Activated naive CD4-positive, alpha-beta T cell treated with anti-CD3 and anti-CD28 coated beads, Interleukin-2, amount 50 U/mL, for 16 hours (primary cell): ENCODE measurements at places on chromosomes 7 and 10.

- no peak for DNase-seq
Measured at GRCh38 chr7:17709599-17709998, 230.7 kb downstream of the SNX13 start.

GRCh38 chr10:75186310-75186709 lies 24.3 kb upstream of the VDAC2 start:
- no peak for DNase-seq

- no peak for DNase-seq
Measured at GRCh38 chr10:119407254-119407777, 135.2 kb downstream of the RGS10 start.

DNA sequence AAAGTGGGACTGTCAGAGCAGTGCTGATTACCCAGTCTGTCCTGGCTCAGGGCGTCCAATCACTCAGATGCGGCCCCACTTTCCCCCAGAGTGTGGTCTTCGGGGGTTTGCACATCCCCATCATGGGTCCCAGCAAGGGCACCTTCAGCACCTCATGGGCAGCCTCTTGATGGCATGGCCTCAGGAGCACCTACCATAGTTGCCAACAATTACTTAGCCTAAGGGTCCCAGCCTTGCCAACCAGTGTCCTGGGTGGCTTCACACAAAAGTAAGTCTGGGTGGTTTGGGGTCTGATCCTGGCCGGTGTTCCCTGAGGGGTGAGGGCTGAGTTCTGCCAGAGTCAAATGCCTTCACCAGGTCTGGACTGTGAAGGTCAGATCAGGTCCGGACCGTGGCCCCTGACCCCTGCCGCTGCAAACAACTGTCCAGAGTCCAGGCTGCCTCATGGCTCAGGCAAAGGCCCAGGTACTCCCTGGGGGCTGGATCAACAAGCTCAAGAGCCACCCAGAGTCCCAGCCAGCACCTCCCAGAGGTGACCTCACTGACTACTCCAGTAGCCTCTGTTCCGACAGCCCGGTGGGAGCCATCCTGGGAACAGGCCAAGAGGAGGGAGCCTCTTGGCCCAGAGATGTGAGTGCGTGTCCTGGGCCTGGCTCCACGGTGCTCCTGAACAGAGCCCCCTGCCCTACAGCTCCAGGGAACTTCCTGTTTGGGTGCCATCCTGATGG lies 6.2 kb upstream of the MARVELD1 start:
- DNase-seq = no peak

DNA sequence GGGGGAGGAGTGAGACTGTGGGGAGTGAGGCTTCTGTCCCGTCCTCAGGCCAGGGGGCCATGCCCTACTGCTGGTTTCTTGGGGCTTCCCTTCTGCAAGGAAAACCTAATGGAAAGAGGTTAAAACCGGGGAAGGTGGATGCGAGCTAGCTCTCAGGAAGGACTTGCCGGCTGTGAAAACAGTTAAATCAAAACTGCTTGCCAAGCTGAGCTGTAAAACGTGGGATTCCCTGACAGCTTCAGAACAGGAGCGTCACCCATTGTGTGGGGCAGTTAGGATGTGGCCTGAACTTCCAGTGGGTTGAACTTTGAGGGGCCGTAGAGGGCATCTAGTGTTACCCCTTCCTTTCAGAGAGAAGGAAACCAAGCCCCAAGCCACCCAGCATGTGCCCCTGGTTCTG lies 13.1 kb downstream of the TSPAN15 start:
- DNase-seq = no peak

DNA sequence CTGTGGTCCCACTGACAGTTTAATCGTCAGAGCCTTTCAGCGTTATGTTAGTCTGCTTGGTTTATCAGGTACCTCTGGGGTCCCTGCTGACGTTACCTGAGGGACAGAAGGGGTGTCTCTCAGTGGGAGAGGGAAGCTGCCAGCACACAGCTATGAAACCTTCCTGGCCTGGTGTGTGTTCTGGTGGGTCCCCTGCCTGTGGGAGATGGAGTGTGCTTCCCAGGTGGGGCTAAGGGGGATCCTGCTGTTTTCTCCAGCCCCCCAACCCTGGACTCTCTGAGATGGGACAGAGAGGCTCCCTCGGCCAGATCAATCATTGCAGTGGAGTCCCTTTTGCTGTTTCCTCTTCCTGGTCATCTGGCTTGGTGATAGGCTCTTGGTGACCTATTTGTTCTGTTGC lies 308.8 kb downstream of the TNS3 start:
- DNase-seq = no peak

- no peak for DNase-seq
Measured at GRCh38 chr10:84478151-84478550, 149.8 kb downstream of the CCSER2 start.
